EH (cell line): ENCODE measurements at places on chromosomes 7 and 10.

DNA sequence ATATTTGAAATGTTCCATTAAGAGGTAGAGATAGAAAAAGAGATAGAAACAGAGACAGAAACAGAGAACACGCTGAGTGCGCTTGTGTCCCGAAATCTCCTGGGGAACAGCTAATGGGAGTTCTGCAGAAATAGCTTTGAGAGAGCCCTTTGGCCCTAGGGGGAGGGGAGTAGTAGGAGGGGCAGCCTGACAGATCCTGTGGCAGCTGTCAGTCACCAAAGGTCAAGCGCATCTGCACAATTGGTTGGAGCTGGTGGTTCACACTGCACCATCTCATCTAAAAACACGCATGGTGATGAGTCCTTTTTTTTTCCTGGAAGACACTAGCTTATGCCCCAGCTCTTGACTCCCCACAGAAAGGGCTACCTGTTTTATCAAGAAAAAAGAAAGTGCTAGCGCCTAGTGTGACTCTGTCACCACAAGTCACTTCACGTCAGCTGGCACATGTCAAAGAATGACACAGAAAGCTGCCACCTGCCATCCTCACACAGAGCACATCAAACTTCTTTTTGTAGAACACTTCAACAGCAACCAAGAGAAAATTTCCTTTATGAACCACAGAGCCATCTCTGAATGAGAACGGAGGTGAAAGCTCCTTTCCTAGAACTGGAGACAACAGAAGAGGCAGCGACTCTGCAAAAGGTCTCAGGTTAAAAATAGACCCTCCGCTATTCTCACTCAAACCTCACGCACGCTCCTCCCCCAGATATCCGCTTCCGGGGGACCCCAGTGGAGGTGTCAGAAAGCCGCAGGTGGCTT, 125.7 kb downstream of the GFRA1 start:
- DNase-seq, result no peak

GRCh38 chr10:127992376-127992775, 85.5 kb downstream of the PTPRE start:
- DNase-seq, result no peak

DNA sequence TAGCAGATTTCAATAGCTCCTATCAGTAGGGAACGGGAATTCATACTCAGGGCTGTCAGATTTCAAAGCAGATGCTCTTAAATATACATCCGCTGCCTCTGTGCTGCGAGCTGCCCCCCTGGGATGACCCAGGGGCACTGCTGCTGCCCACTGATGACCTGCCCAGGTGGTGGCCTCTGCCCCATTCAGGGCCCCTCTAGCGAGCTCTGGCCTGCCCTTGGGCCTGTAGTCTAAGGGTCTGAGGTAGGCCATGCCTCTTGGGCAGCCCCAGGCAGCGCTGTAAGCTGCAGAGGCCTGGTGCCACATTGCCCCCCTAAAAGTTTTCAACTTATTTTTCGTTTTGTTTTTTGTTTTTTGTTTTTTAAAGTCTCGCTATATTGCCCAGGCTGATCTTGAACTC, 50.6 kb upstream of the SH2B2 start:
- no peak for DNase-seq

- DNase-seq, result no peak
Observed at GRCh38 chr7:1937252-1937605, 267.2 kb downstream of the ELFN1 start.

- peak; percentile 36 for DNase-seq
Observed at GRCh38 chr10:103102195-103102594, 90.9 kb downstream of the NT5C2 start.

GRCh38 chr7:46871516-46871915, 710.4 kb downstream of the TNS3 start:
- peak; percentile 58 for DNase-seq

GRCh38 chr10:113735913-113736312, 15.6 kb upstream of the PLEKHS1 start:
- DNase-seq, result peak; percentile 22

- DNase-seq, result no peak
Observed at GRCh38 chr7:131649003-131649541, 92.6 kb upstream of the PODXL start.
